ENCODE measurements at places on chromosomes 4 and X.
A peak's percentile ranks its signal among the peaks of the same experiment; 100 is the strongest.

DNA sequence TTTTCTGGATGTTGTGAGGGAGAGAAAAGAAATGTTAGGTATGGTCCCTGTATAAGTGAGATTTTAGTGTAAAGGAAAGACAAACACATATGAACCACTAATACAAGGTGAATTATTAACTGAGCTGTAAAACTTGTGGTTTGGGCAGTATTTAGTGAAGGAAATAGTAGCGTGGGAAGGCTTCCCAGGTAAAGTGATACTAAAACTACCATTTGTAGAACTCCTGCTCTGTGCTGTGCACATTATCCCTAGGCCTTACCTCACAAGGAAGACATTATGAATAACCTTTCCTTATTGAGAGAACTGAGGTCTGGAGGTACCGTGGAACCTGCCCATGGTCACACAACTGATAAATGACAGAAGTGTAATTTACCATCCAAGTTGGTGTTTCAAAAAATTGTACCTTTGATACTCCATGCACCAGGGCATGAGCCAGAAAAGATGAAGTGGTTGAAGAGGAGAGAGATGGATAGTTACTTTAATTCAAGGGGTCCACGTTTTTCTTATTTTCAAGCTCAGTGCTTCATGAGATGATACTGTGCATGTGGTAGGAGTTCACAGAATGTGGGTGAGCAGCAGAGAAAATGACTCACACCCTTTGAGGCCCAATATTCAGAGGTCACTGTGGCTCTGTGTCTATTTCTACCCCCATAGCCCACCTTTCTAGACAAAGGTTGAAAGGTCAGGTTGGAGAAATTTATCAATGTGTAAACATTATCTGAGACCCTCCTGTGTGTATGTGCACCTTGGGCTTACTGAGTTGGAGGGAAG lies 2.6 kb upstream of the VSIG4 start:
- no peak for DNase-seq

DNA sequence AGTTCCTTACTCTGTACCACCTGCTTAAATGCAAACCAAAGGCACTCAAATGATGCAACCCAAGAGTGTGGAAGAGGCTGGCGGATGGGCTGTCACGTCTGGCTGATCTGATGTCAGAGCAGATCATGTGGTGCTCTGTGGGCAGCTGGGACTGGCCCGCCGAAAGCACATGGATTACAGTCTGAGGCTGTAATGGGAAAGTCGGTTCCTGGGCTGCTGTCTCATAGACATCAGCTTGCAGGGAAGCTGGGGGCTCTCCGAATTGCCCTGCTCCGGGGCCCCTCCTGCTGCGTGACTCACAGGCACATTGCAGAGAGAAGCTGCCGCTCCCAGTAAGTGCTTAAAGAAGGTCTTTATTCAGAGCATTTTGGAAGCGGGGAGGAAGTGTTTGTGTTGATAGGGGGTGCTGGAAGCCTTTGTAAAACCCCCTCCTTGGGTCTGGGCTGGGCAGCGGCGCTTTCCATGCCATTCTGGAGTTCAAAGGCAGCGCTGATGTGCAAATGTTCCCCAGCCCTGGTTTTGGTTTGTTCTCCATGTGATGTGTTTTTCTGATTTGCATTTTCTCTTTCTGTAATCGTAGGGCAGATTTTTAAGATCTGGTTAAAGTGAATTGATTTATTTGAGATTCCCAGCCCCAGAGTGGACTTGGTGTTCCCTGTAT lies 181.1 kb downstream of the LARP7 start:
- peak; percentile 45 for DNase-seq

- no peak for DNase-seq
Measured at GRCh38 chr4:73742490-73743160, 2.3 kb downstream of the CXCL8 start.

DNA sequence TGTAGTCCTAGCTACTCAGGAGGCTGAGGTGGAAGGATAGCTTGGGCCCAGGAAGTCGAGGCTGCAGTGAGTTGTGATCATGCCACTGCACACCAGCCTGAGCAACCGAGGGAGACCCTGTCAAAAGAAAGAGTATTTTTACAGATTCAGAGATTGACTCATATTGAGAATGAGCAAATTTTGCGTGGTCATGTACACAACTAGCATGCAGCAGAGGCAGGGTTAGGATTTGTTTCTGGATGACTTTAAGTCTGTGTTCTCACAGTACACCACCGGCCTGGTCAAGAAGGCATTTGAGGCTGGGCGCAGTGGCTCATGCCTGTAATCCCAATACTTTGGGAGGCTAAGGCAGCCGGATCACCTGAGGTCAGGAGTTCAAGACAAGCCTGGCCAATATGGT lies 44.8 kb upstream of the CBR4 start:
- DNase-seq = no peak

DNA sequence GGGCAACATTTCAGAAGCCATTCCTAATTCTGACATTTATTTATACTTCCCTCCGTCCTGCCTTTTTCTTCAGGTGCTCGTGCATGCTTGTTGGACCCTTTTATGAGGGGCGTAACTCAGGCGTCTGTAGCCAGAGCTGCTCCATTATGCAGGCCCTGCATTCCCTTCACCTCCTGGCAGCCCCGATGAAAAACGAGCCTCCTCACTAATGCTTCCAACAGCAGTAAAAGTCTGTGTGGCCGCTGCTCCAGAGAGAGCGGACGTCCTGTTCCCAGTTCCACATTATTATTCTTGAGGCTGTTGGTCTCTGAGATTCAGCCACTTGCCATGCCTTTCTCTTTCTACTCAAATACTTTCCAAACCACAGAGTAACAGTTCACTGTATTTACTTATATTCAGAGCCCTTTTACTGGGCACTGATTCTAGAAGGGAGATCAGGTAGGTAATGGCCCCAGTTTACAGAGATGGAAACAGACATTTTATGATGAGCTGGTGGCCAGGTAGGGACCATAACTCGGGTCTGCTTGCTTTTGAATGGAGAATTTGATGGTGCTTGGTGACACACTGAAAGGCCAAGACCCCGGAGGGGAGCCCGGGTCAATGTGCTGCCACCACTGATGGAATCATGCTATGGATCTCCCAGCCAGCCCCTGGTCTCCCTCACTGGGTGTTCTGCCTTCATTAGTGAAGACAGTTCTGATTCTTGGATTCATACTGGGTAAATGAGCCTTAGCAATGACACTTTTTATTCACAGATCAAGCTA lies 101.0 kb downstream of the GATB start:
- DNase-seq = no peak

GRCh38 chrX:107742700-107743191 lies 32.8 kb downstream of the TSC22D3 start:
- no peak for DNase-seq

DNA sequence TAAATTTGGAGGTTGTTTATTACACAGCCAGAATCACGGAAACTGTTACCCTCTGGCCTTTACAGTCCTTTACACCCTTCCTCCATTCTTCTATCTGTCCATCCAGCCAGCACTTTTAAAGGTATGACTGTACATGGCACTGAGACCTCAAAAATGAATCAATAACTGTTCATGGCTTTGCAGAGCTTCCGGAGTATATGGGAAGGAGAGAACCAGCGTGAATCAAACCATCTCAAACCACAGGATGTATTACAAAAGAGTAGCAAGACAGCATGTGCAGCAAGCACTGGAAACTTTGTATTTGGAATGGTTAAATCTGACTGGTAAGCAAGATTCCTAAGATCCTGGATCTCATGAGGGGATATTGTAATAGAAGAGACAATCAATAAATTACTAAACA lies 228.5 kb upstream of the CASK start:
- DNase-seq = no peak

GRCh38 chr4:21947791-21948346 lies 703 bp downstream of the KCNIP4 start:
- DNase-seq = no peak

GRCh38 chr4:161581262-161582230 lies 582.3 kb downstream of the FSTL5 start:
- no peak for DNase-seq

Measured in NCI-H2171 (cell line).